ENCODE measurements at places on chromosomes 7 and 10. TPM values are rescaled to one million over a fixed set of nuclear protein-coding genes. Genes with fewer than 3 reads are reported as not detected.

GRCh38 chr7:47446871-47447466, 134.9 kb downstream of the TNS3 start:
- no peak overlapping the region for H3K27ac ChIP-seq
- no peaks in the 10 kb centered on the region for H3K27me3 ChIP-seq
- H3K4me3 ChIP-seq, result no peak overlapping the region
- peaks cover 52% of the 10 kb centered on the region for H3K4me1 ChIP-seq
- no peak for DNase-seq

DNA sequence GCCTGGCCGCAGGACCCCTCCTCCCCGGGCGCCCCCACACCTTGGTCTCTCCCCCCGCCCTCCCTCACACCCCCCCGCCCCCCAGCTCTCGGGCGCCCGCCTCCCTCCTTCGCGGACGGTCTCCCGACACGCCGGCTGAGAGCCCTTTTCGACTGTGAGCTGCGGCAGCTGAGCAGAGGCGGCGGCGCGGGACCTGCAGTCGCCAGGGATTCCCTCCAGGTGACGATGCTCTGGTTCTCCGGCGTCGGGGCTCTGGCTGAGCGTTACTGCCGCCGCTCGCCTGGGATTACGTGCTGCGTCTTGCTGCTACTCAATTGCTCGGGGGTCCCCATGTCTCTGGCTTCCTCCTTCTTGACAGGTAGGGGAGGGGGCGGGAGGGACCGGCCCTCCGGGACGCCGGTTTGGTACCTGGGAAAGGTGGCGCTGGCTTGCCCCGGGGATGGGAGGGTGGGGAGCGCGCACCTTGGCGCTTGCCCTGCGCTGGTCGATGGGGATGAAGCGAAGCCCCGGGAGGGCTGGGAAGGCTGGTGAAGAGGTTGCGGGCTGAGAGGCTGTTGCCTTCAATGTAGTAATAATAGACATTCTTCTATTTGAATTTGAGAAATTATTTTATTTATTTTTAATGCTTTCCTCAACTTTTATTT, at the start of gene BMPER:
TSS of gene BMPER (plus strand) at position 151 of the 644 bp plus-strand sequence. CDS start at position 226, 75 bp downstream.
- peaks cover 23% of the 10 kb centered on the region for H3K4me1 ChIP-seq
- DNase-seq, result no peak
- peaks cover 25% of the 10 kb centered on the region for H3K27me3 ChIP-seq
- peak within 1 kb of the TSS; percentile 63 for H3K4me3 ChIP-seq

DNA sequence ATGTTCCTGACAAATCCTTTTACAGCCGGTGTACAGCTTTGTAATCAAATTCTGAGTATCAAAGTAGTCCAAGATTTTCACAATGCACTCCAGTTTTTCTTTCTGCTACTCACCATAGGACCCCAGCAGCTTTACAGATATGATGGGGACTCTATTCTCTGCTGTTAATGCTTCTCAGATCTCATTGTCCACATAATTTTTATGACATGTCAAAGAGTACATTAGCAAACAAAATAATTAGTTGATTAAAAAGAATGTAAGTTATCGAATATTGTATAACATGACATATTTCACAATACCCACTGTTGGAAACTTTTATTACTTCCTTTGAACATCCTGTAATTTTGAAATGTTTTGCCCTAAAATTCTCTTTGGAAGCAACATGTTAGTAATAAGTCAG, 81.4 kb upstream of the KIAA1217 start:
- no peak for DNase-seq
- H3K27ac ChIP-seq, result no peak overlapping the region
- H3K4me1 ChIP-seq, result no peaks in the 10 kb centered on the region
- no peaks in the 10 kb centered on the region for H3K36me3 ChIP-seq
- no peaks in the 10 kb centered on the region for H3K27me3 ChIP-seq
- H3K4me3 ChIP-seq, result no peak overlapping the region

GRCh38 chr7:28361551-28361950, 50.8 kb upstream of the CREB5 start:
- DNase-seq, result peak; percentile 50
- H3K27ac ChIP-seq, result no peak overlapping the region
- H3K4me1 ChIP-seq, result no peaks in the 10 kb centered on the region

- no peak overlapping the region for H3K27ac ChIP-seq
- DNase-seq, result no peak
- no peaks in the 10 kb centered on the region for H3K27me3 ChIP-seq
- H3K4me3 ChIP-seq, result no peak overlapping the region
- peaks cover 16% of the 10 kb centered on the region for H3K4me1 ChIP-seq
These were observed 8.2 kb downstream of the TPK1 start for GRCh38 chr7:144827621-144828020.

DNA sequence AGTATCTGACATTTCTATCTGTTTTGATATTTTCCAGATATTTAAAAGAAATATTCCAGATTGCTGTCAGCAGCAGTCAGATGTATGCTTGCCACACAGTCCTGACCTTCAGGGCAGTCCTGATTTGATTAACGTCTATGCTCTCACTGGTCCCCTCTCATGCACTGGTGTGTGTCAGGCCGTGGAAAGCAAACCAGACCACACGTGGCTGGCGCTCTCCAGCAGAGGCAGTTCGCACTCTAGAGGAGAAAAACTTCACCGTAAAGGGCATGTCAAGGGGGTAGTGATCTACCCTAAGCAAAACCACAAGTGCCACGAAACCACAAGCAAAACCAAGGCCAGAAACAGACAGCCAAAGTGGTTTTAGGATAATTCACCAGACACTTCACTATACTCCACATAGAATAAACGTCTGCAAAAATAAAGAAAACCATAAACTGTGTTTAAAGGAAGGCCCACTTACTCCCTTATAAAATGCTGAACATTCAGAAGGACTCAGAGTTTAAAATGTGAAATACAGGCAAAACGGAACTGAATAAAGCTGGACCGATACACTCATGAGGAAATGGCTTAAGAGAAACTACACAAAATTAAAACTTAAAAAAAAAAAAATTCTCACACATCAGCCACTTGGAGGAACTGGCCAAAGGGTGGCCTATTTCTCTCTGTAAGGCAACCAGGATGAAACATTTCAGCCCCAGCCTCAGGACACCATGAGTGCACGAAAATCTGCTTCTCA, 26.4 kb downstream of the PARP12 start:
- peaks cover 4% of the 10 kb centered on the region for H3K4me1 ChIP-seq
- no peak for DNase-seq
- no peak overlapping the region for H3K4me3 ChIP-seq
- no peak overlapping the region for H3K27ac ChIP-seq
- no peaks in the 10 kb centered on the region for H3K27me3 ChIP-seq

DNA sequence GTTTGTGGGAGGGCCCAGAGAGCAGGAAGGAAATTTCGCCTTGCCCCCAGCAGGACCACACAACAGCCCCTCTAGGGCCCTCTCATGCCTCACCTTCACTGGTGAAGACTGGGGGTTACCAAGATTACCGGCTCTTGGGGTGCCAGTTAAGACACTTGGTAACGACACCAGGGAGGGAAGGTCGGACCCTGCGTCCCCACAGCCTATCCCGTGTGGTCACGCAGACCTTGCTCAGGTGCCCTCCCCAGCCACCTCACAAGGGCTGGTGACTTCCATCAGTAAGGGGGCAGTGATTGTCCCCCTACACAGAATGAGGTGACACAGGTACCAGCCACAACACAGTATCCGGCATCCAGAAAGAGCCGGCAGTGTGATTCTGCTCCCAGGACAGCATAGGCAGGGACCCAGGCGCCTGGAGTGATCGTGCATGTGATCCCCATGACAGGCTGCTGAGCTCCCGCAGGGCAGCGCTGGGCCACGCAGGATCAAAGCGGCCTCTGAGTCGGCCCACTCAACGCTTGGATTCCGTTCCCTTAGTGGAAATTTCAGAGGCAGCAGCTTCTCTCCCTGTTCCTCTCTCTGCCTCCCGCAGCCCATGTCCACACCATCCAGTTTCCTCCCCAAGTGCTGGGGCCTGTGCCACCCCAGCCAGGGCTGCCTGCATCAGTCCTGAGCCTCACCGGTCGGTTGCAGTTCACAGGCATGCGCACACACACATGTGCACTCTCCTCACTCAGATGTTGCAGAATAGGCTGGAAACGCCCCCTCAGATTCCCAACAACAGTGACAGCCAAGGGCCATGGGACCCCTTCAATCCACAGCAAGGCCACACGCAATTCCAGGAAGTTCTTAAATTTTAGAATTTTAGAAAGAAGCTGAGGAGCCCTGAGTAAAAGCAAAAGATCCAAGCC, 35.8 kb downstream of the CAMK2B start:
- no peak for DNase-seq
- no peaks in the 10 kb centered on the region for H3K4me1 ChIP-seq
- H3K27ac ChIP-seq, result no peak overlapping the region

DNA sequence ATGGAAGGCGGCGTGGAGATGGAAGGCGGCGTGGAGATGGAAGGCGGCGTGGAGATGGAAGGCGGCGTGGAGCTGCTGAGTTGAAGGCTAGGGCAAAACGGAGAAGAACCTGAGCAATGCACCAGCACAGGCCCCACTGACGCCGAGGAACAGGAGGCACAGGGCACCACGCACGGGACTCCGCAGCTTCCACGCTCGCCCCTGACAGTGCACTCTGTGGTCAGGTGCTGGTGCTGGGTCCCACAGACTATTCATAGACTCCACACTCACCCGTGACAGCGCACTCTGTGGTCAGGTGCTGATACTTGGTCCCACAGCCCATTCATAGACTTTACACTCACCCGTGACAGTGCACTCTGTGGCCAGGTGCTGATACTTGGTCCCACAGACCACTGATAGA, 34.0 kb downstream of the CPXM2 start:
- no peak for DNase-seq
- H3K4me3 ChIP-seq, result no peak overlapping the region
- no peaks in the 10 kb centered on the region for H3K36me3 ChIP-seq
- no peaks in the 10 kb centered on the region for H3K27me3 ChIP-seq
- H3K4me1 ChIP-seq, result peaks cover 81% of the 10 kb centered on the region

DNA sequence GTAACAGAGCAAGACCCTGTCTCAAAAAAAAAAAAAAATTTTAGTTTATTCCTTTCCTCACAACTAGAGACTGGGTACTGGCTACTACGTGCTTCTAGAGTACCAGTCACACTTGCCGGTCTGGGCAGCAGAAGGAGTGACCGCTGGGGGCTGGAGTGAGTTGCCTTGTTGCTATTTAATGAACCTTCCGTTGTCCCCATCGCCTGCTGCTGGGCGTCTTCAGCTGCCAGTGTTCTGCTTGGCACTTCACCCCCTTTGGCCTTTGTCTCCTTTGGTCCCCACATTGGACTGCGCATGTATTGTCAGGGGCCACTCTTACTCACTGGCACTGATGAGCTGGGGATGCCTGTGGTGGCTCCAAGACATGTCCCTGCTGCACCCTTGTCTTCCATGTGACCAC, 110.6 kb downstream of the CLEC2L start:
- no peak overlapping the region for H3K4me3 ChIP-seq
- H3K36me3 ChIP-seq, result peaks cover 36% of the 10 kb centered on the region
- H3K27me3 ChIP-seq, result no peaks in the 10 kb centered on the region
- no peaks in the 10 kb centered on the region for H3K4me1 ChIP-seq
- no peak overlapping the region for H3K27ac ChIP-seq

DNA sequence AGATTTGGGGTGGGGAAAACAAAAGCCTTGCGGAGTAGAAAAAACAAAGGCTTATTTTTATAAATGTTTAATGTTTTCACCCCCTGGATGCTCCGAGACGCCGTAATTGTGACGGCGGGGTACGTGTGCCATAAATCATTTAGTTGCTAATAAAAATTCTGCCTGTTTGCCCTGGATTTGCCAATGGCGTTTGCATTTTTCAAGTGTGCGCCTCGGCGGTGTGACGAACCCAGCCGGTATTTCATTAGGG, 2.5 kb upstream of the TNRC18 start:
- peak overlapping the region; percentile 93 for H3K4me3 ChIP-seq
- no peaks in the 10 kb centered on the region for H3K27me3 ChIP-seq
- no peaks in the 10 kb centered on the region for H3K36me3 ChIP-seq
- DNase-seq, result no peak
- H3K4me1 ChIP-seq, result peaks cover 33% of the 10 kb centered on the region

DNA sequence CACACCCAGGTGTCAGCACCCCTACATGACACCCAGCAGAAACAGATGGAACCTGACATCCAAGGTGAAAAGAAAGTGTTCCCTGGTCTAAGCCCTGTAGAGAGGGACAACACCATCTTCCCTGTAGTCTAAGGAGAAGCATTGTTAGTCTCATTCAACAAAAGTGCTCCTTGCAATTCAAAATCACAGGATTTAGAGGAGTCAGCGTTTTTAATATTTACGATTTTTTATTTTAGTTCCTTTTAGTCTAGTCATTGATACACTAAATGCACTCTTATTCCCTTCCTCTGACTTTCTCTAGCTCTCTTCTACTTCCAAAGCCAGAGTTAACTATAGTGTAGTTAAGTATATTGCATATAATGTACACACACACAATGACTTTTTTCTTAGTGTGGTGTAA, 163.0 kb downstream of the TPK1 start:
- H3K4me3 ChIP-seq, result no peak overlapping the region
- no peaks in the 10 kb centered on the region for H3K27me3 ChIP-seq
- DNase-seq, result no peak
- no peaks in the 10 kb centered on the region for H3K36me3 ChIP-seq

- no peaks in the 10 kb centered on the region for H3K27me3 ChIP-seq
- H3K36me3 ChIP-seq, result no peaks in the 10 kb centered on the region
- no peak overlapping the region for H3K27ac ChIP-seq
- DNase-seq, result no peak
- no peak overlapping the region for H3K4me3 ChIP-seq
These were observed 413.1 kb upstream of the VSTM2A start for GRCh38 chr7:54129035-54129434.

GRCh38 chr10:11509036-11509435, 102.4 kb downstream of the USP6NL start:
- no peak overlapping the region for H3K27ac ChIP-seq
- H3K27me3 ChIP-seq, result no peaks in the 10 kb centered on the region

DNA sequence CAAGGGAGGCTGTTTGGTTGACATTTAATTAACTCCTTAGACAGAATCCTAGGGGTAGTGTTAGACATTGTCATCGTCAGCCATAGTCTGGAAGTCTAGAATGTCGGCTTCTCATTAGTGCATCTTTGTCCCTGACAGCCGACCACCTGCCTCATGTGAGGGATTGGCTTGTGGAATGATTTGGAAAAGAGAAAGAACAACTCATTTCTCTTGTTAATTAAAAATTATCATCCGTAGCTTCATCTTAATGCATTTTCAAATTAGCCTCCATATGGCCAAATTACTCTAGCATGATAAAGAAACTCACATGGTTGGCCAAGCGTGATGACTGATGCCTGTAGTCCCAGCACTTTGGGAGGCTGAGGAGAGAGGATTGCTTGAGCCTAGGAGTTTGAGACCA, 97.7 kb upstream of the PARD3 start:
- no peak overlapping the region for H3K27ac ChIP-seq
- no peaks in the 10 kb centered on the region for H3K27me3 ChIP-seq
- no peaks in the 10 kb centered on the region for H3K36me3 ChIP-seq
- no peak for DNase-seq

GRCh38 chr7:97373736-97374135, 256.2 kb downstream of the SDHAF3 start:
- H3K36me3 ChIP-seq, result no peaks in the 10 kb centered on the region
- DNase-seq, result no peak
- no peaks in the 10 kb centered on the region for H3K27me3 ChIP-seq
- no peak overlapping the region for H3K27ac ChIP-seq
- H3K4me3 ChIP-seq, result no peak overlapping the region

- no peak overlapping the region for H3K4me3 ChIP-seq
- DNase-seq, result no peak
- H3K4me1 ChIP-seq, result no peaks in the 10 kb centered on the region
These were observed 104.5 kb upstream of the PRSS58 start for GRCh38 chr7:142362349-142362748.

The HSPB1 gene
- 927 TPM for total RNA-seq

The BAMBI gene
- total RNA-seq, result 8.0 TPM

The IFIT1B gene
- total RNA-seq, result not detected

The CAV1 gene
- total RNA-seq, result 638 TPM

The XRCC2 gene
- total RNA-seq, result 0.45 TPM

The SPAM1 gene
- total RNA-seq, result not detected

The C10orf67 gene
- not detected for total RNA-seq

The NSUN6 gene
- total RNA-seq, result 5.0 TPM

The C10orf53 gene
- not detected for total RNA-seq

The SORCS1 gene
- 16.7 TPM for total RNA-seq

The CLCN1 gene
- not detected for total RNA-seq
